Activated CD8-positive, alpha-beta memory T cell treated with anti-CD3 and anti-CD28 coated beads for 48 hours (primary cell): ENCODE measurements at places on chromosomes 4 and X.

- DNase-seq: no peak
These were observed 315.7 kb downstream of the FBXW7 start for GRCh38 chr4:152220201-152220666.

- no peak for DNase-seq
These were observed 504.3 kb downstream of the FAM133A start for GRCh38 chrX:94178145-94178788.

DNA sequence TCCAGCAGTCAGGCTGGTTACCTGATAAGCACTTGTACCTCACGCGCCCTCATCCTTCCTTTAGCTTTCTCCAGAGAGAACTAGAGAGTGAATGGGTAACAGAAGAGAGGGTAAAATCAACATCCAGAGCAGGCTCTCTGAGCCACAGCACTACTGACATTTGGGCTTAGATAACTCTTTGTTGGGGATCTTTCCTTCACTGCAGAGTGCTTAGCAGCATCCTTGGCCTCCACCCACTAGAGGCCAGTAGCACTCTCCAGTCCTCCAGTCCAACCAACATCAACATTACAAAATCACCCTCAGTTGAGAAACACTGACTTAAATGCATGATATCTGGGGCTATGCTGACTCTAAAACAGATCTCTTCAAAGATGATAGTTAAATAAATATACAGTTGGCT lies 220.7 kb downstream of the TACR3 start:
- no peak for DNase-seq

DNA sequence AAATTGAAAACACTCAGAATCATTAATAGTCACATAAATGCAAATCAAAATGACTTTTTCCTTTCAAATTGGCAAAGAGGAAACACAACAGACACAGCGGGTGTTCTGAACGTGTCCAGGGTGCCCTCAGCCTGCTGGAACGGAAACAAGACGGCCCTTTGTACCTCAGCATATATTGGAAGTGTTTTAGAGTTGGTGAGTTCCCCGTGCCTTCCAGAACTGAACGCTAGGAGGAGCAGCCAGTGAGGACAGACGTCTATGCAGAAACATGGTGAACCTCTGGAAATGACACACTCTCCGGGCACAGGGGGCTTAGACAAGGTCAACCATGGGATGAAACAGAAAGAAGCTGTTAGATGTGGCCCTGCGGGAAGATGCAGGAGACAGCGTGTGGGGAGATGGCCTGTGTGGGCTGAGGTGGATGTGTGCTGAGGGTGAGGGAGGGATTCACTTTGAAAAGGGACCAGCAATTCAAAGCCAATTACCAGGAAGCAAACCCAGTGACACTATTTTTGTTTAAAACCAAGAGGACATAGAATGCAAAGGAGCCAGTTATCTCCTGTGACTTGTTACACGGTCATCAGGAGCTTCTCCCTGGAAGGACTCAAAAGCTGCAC lies 40.4 kb downstream of the RNF212 start:
- no peak for DNase-seq

- no peak for DNase-seq
These were observed 151.4 kb downstream of the CPEB2 start for GRCh38 chr4:15153662-15154061.

- DNase-seq: no peak
These were observed 137.2 kb upstream of the PGRMC2 start for GRCh38 chr4:128424527-128425497.

- DNase-seq: no peak
These were observed 116.8 kb upstream of the KIT start for GRCh38 chr4:54540931-54541330.

- DNase-seq: no peak
These were observed 47.4 kb downstream of the PRDM5 start for GRCh38 chr4:120874792-120875774.

GRCh38 chr4:41538887-41539498 lies 1.0 kb downstream of the LIMCH1 start:
- no peak for DNase-seq

GRCh38 chrX:91435395-91435794 lies 756 bp downstream of the PABPC5 start:
- DNase-seq: no peak

- DNase-seq: no peak
These were observed 849.6 kb upstream of the POU3F4 start for GRCh38 chrX:82658492-82658891.

GRCh38 chrX:13212191-13212651 lies 107.6 kb downstream of the ATXN3L start:
- no peak for DNase-seq

DNA sequence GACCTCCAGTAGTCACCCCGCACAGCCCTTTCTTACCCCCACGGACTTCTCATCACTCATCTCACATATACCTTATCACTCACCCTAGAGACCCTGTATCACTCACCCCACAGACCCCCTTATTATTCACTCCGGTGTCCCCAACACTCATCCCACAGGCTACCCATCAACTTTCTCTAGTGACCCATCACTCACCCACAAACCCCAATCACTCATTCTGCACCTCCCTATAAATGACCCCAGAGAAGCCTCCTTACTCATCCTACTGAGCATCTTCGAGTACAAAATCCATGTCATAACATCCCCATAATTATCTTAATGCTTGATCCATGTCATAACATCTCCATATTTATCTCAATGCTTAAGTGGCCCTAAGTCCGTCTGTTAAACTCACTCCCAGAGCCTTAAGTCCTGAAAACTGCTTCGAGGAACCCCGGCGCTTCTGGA lies 934 bp downstream of the ZNF41 start:
- DNase-seq: no peak

- DNase-seq: no peak
These were observed 39.2 kb downstream of the USP11 start for GRCh38 chrX:47272013-47272408.

GRCh38 chrX:133530960-133531359 lies 115.7 kb upstream of the GPC4 start:
- DNase-seq: no peak

- no peak for DNase-seq
These were observed 6.5 kb downstream of the ZFYVE28 start for GRCh38 chr4:2411786-2412510.

GRCh38 chr4:103060453-103061148 lies 16.0 kb downstream of the SLC9B2 start:
- DNase-seq: no peak

DNA sequence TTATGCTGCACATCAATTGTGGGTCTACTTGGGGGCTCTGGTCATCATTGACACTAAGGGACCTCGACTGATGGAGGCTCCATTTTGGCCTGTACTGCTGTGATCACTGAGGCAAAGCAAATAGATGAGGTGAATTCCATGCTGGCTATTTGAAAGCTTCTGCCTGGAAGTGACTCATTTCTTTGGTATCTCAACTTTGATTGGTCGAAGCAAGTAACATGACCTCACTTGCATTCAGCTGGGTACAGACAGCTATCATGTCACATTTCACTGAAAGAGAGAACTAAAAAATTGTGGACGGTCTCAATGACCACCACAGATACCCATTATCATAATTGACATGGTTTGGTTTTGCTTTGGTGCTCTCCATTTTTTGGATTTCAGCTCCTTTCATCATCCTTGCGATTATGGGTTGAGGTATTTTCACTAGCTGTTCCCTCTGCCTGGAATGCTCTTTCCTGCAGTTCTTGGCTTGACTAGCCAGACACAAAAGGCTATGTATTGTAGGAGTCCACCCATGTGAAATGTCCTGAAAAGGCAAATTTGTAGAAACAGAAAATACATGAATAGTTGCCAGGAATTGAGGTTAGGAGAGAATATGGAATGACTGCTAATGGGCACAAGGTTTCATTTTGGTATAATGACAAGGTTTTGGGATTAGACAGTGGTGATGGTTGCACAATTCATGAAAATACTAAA lies 369.2 kb upstream of the LCORL start:
- DNase-seq: no peak
